ENCODE measurements at places on chromosomes 4 and X.

GRCh38 chr4:4717692-4718091 is 141.8 kb upstream of the MSX1 start:
- no peak for DNase-seq

- DNase-seq, result no peak
Observed at GRCh38 chrX:51837451-51837850, 56.0 kb upstream of the MAGED1 start.

- DNase-seq, result no peak
Observed at GRCh38 chrX:113741744-113742143, 842.1 kb upstream of the HTR2C start.

- DNase-seq, result peak; percentile 13
Observed at GRCh38 chr4:101019313-101019712, 328.0 kb downstream of the PPP3CA start.

DNA sequence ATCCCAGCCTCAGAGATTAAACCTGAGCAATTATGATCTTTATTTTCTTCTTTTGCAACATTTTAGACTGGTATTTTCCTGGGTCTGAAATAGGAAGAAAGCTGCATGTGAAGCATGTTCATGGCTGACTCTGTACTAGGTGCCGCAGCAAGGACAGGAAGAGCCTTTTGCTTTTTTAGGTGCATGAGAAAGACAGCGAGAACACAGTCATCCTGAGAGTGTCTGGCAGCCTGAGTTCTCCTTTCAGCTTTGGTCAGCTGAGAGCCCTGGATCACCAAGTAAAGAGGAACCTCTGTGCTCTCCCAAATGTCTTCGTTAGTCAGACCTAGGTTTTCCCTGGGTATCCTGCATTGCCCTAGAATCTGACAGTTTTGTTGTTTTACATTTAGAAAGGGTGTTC is 29.8 kb downstream of the FAM149A start:
- DNase-seq, result no peak

- DNase-seq, result no peak
Observed at GRCh38 chr4:148730766-148731165, 288.6 kb upstream of the NR3C2 start.

DNA sequence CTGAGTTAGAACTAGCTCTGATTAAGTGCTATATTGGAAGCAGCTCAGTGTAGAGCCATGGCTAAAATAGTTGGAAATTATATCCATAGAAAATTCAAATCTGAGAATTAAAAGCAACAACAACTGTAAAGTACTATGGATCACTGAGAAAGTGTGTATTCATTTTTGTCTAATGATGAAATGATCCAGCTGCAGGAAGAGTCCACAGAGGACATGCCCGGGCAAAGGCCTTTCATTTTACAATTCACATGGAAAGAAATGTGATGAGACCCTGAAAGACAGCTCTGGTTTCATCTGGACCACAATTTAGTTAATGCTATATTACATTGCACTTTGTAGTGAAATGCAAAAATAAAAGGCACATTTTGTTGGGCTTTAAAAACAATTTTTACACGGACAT is 196.8 kb upstream of the FAT1 start:
- no peak for DNase-seq

GRCh38 chr4:36242629-36243354 is 1.5 kb downstream of the ARAP2 start:
- DNase-seq, result no peak

DNA sequence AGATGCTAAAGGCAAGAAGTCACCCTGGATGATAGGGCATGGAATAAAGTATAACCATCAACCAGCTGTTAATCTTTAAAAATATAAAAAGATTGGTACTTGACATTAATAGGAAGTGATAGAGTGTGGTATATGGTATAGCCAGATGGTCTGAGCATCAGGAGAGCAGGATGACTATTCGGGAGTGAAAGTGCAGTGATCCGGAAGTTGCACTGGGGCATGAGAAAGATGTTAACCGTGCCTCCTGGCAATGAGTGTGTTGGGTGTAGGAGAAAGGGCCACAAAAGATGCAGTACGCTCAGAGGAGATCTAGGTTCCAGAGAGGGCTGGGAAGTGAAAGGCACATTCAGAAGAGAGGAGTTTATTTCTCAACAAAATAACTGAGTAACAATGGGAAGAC is 65.0 kb downstream of the TSPAN7 start:
- no peak for DNase-seq

DNA sequence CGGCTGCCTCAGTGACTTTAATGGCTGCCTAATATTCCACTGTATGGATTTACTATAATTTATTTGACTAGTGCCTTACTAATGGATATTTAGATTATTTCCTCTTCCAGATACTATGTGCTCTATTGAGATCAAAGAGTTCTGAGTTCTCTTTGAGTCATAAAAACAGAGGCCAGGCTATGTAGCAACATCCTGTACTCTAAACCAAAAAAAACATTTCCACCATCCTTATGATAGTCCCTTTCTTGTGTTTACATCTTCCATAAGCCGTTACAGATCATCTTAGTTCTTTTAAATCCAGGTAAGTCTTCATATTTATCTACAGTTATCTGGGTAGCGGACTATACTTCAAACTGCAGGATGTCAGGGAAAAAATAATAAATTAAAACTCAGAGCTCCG is 56.6 kb upstream of the TMEM184C start:
- no peak for DNase-seq

DNA sequence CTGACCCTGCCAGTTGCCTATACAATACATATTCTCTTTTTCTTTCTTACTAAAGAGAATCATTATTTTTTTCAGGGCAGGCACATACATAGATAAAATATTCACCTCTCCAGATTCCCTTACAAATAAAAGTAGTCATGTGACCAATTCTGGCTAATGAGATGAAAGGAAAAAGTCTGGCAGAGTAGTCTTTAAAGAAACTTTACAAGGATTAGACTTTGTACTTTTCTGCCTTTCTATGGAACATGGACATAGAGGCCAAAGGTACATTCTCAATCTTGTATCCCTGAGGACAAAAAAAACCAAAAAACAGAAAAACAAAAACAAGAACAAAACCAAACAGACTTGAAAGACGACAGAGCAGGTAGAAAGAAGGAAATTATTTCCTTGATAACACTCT is 75.6 kb downstream of the DCK start:
- no peak for DNase-seq

GRCh38 chrX:39950018-39950688 is 147.6 kb downstream of the BCOR start:
- no peak for DNase-seq

DNA sequence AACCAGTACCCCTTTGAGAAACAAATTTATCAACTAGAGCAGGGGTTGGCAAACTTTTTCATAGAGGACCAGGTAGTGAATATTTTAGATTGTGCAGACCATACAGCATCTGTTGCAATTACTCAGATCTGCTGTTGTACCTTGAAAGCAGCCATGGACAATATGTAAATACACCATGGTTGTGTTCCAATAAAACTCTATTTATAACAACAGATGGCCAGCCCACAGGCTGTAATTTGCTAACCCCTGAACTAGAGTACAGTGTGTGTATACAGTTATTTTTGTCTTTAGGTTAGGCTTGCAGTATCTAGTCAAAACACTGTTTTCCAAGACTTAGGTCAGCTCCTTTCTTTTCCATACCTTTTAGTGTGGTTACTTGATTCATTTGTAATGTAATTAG is 54.4 kb downstream of the PHKA1 start:
- DNase-seq, result no peak

DNA sequence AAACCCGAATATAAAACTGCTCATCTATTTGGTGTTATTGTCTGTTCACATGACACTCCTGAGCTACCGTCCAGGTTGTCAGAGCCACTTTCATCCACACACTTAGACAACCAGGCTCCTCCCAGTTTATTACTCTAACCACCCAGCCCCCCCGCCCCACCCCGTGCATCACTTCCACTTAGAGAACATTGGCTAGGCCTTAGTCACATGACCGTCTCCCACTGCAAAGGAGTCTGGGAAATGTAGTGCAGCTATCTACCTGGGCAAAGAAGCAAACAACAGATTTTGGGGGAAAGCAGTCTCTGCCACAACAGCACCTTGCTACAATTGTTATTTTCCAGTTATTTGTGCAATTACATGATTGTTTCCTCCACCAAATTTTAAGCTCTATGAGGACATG is 57.6 kb upstream of the RBPJ start:
- DNase-seq, result no peak

GRCh38 chr4:43990551-43990950 is 458.1 kb downstream of the KCTD8 start:
- no peak for DNase-seq

- DNase-seq, result peak; percentile 40
Observed at GRCh38 chrX:17654116-17654515, 83.2 kb upstream of the SCML1 start.

GRCh38 chr4:81519856-81520255 is 48.1 kb upstream of the RASGEF1B start:
- no peak for DNase-seq

GRCh38 chr4:41882625-41883347 is 52.4 kb upstream of the TMEM33 start:
- DNase-seq, result peak; percentile 59

DNA sequence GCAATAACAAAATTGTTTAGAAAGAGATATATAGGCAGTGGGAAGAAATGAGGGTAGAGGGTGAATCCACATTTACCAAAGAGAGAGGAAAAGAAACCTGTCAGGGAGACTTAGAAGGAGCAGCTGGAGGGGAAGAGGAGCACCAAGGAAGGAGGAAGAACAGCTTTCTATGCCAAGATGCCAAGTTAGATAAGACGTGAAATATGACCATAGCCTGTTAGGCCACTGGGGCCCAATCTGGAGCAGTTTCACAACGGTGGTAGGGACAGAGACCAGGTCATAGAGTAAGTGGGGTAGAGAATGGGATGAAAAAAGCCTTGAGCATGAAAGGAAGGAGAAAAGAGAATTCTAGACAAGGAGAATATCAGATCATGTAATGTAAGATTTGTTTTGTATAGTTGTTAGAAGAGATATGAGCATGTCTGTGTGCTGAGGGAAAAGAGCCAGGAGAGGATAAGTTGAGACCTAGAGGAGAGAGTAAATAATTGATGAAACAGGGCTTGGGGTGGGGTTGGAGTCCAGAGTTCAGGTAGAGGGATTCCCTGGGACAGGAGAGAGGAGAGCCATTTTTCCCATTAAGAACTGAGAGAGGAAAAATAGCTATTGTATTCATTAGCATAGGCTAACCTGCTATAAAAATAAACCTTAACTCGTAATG is 4.4 kb upstream of the SOWAHB start:
- DNase-seq, result no peak

DNA sequence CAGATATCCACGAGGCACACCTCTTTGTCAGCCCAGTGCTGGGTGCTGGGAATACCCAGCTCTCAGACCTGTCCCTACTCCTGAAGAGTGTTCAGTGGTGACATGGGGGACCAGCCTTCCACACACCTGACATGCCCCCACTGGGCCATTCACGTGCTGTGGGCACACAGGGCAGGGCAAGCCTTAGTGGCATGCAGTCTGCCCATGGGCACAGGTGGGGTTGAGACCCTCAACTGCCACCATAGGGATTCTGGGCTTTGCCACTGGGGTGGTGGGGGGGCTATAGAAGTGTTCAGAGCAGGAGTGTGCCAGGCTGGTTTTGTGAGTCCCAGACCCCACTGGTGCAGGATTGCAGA is 16.7 kb upstream of the PSAPL1 start:
- DNase-seq, result no peak

- no peak for DNase-seq
Observed at GRCh38 chrX:139844884-139845283, 88.0 kb downstream of the ATP11C start.

DNA sequence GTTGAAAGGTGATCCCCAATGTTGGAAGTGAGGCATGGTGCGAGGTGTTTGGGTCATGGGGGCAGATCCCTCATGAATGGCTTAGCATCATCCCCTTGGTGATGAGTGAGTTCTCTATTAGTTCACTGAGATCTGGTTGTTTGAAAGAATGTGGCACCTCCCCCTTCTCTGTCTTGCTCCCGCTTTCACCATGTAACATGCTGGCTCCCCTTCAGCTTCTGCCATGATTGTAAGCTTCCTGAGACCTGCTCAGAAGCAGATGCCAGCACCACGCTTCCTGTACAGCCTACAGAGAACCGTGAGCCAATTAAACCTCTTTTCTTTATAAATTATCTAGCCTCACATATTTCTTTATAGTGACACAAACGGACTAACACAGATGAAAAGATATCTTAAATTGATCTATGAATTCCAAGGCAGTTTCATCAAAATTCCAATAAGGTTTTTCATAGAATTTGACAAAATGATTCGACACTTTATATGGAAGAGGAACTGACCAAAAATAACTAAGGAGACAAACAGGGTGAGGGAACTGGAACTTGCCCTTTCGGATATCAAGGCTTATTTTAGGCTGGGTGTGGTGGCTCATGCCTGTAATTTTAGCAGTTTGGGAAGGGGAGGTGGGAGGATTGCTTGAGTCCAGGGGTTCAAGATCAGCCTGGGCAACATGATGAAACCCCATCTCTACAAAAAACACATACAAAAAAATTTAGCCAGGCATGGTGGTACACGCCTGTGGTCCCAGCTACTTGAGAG is 56.9 kb upstream of the OGT start:
- DNase-seq, result no peak

GRCh38 chr4:155307731-155308277 is 69.0 kb downstream of the MAP9 start:
- DNase-seq, result no peak

- no peak for DNase-seq
Observed at GRCh38 chr4:89488736-89489135, 181.1 kb upstream of the GPRIN3 start.

DNA sequence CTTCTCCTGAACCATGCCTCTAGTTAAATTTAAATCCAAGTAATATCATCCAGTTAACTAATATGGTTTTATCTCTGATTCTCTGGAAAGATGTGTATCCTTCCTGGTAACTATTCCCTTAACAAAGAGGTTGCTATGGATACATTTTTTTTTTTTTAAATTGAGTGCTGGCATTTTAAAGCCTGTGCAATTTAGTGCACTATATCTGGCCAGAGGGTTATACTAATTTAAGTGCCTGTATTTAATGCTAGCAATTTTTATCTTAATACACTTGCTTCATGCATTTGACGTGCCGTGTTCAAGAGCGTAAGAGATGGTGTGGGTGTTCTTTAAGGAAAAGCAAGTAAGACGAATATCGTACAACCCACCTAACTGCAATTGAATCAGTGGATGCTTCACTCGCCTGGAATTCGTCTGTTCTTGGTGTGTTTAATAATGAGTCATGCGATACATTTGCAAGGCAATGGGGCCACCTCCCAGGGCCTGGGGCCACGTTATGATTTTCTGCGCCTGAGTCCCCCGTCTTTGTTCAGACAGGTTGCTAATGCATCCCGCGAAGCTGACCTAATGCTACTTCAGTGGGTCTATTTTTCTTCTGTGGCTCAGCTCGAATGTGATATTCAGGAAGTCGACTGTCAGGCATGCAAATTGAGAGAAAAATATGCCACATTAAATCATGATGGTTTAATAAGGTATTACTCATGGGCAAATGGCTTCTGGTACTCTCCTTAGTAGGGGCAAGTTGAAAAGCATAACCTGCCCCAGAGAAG is 14.2 kb upstream of the MID1 start:
- DNase-seq, result no peak

DNA sequence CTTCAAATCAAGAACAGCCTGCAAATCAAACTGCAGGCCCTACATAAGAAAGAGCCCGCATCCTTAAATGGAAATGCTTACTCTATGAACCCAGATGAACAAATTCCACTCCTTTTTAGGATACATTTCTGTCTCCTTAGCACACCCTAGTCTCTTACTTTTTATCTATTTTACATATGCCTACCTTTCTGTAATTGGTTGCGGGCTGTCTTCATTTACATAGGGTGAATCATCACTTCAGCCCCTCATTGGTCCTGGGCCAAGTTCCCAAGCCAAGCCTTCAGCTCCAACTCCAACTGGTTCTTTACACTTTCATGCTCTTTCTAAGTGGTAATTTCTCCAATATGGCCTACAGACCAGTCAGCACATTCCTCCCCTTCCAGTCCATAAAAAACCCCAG is 219.3 kb downstream of the TRAM1L1 start:
- no peak for DNase-seq

All from stimulated activated CD4-positive, alpha-beta T cell treated with anti-CD3 and anti-CD28 coated beads, Interleukin-4, amount 100 ng/mL, for 24 hours (primary cell).